Fibroblast of skin of right quadriceps (primary cell): ENCODE measurements at places on chromosomes 5 and 9.

GRCh38 chr5:142780871-142781270 is 10.7 kb downstream of the ARHGAP26 start:
- DNase-seq, result no peak

- DNase-seq, result no peak
Measured at GRCh38 chr9:109247228-109247627, 73.6 kb downstream of the EPB41L4B start.

DNA sequence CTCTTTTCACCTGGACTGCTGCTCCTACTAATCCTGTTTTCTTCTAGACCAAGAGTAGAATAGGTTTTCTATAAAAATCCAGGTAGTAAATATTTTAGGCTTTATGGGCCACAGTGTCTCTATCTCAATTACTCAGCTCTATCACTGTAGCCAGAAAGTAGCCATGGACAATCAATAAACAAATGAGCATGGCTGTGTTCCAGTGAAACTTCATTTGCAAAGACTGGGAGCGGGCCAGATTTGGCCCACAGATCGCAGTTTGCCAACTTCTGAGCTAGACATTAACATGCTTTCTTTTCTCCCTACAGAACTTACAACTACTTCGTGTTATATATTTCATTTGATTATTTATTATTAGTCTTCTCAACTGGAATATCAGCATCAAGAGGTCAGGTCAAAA is 30.2 kb downstream of the BRINP1 start:
- no peak for DNase-seq

- no peak for DNase-seq
Measured at GRCh38 chr5:598564-598890, 13.6 kb upstream of the CEP72 start.

DNA sequence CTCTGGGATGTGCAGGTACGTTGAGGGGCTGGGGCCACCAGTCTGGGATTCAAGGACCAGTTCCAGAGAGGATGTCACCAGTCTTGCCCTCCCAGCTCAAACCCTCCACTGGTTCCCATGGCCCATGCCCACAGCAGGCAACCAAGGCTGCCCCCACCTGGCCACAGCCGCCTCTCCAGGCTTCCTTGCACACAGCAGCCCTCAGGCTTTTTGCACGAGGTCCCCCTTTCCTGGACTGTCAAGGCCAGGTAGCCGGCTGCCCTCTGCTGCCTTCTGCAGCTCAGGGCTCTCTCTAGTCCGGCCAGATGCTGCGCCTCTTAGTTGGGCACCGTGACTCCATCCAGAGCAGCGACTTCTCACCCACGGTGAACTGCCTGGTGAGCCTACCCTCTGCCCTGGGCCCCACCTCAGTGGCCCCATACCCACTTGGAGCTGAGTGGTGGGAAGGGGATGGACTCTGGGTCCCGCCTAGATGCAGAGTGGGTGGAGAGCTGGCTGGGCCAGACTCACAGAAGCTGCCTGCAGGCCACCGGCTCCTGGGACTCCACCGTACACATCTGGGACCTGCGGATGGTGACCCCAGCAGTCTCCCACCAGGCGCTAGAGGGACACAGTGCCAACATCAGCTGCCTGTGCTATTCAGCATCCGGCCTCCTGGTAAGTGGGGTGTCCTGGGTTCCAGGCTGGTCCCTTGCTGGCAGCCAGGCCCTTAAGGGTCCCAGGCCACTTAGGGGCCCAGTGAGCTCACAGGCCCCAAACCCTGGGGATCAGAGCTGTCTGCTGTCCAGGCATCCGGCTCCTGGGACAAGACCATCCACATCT is 2.9 kb downstream of the WDR38 start:
- DNase-seq, result no peak

DNA sequence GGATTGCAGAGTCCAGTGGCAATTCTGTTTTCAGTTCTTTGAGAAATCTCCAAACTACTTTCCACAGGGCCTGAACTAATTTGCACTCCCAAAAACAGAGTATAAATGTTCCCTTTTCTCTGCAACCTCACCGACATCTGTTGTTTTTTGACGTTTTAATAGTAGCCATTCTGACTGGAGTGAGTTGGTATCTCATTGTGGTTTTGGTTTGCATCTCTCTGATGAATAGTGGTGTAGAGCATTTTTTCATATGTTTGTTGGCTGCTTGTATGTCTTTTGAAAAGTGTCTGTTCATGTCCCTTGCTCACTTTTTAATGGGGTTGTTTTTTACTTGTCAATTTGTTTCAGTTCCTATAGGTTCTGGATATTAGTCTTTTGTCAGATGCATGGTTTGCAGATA is 72.6 kb downstream of the PALM2AKAP2 start:
- peak; percentile 41 for DNase-seq

- peak; percentile 73 for DNase-seq
Measured at GRCh38 chr5:159915904-159916840, at the start of gene ADRA1B. ADRA1B (plus strand) TSS chr5:159916482; CDS start chr5:159916906, 424 bp downstream.

- DNase-seq, result peak; percentile 75
Measured at GRCh38 chr5:31366941-31367340, 165.0 kb downstream of the DROSHA start.

DNA sequence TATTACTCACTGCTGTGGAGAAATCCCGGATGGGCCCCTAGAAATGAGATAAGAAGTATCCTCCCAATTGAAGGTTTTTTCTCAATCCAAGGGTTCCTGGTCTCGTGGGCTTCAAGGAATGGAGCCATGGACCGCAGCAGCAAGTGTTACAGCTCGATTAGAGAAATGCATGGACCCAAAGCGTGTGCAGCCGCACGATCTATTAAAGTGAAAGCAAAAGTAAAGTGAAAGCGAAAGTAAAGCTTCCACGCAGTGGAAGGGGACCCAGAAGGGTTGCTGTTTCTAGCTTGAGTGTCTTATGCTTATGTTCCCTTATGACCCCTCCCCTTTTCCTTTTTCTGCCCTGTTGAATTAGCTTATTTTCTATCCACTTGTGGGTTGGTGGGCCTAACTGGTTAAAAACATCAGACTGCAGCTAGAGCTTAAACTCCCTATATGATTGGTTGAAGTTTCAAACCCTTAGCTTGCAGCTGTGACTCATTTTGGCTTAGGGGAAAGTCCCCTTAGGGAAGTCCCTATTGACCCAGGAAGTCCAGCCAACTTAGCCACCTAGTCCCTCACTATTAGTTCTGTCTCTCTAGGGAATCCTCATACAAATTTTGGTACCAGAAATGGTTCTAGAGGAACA is 1111.8 kb downstream of the TAF11L14 start:
- peak; percentile 0 for DNase-seq

- peak; percentile 47 for DNase-seq
Measured at GRCh38 chr5:42268630-42269029, 154.6 kb upstream of the GHR start.

DNA sequence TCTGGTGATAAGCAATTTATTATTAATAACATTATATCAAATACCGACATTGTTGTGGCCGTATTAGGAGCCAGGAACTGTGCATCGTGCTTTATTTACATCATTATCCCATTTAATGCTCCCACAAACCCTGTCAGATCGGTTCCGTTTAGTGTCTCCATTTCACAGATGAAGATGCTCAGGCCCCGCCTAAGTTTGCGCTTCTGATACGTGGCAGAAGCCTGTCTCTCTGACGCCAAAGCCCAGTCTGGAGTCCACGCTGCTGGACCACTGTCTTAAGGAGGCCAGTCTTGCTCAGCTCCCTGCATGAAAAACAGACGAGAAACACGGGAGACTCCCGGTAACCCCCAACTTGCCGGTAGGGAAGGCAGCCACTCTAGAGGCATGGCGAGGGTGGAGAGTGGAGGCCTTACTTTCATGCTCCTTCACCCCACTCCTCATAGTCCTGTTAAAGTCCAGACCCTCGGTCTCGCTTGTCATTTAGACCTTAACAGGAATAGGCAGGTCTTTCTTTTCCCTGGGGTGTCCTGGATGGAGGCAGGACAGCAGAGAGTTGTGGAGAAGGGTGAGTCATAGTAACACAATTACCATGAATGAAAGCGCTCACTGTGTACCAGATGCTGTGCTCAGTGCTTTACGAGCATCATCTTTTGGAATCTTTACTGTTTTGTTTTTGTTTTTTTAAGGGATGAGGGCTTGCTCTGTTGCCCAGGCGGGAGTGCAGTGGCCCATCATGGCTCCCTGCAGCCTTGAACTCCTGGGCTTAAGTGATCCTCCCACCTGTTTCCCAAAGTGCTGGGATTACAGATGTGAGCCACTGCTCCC is 872 bp downstream of the TXNDC15 start:
- DNase-seq, result peak; percentile 85

GRCh38 chr5:163248333-163248732 is 189.1 kb upstream of the CCNG1 start:
- DNase-seq, result no peak

DNA sequence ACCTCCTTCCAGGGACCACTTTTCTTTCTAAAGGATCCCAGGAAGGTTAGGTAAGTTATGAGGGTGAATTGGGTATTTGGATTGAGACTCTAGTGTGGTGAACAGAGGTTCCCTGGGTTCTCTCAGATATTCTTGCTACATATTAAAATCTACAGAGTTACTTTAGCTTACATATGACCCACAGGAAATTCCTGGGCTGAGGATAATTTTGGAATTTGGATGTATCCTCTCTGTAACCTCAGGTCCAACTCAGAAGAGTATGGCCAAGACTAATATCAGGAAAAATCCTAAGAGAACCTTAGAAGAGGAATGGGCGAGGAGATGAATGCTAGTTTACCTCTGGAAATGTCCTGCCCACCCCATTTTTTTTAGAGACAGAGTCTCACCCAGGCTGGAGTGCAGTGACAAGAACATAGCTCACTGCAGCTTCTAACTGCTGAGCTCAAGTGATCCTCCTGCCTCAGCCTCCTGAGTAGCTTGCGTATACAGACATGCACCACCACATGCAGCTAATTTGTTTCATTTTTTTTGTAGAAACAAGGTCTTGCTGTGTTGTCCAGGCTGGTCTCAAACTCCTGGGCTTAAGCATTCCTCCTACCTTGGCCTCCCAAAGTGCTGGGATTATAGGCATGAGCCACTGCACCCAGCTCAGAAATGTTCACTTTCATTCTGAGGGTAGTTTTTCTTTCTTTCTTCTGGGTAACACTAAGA is 196.4 kb downstream of the ARHGEF28 start:
- DNase-seq, result peak; percentile 30

DNA sequence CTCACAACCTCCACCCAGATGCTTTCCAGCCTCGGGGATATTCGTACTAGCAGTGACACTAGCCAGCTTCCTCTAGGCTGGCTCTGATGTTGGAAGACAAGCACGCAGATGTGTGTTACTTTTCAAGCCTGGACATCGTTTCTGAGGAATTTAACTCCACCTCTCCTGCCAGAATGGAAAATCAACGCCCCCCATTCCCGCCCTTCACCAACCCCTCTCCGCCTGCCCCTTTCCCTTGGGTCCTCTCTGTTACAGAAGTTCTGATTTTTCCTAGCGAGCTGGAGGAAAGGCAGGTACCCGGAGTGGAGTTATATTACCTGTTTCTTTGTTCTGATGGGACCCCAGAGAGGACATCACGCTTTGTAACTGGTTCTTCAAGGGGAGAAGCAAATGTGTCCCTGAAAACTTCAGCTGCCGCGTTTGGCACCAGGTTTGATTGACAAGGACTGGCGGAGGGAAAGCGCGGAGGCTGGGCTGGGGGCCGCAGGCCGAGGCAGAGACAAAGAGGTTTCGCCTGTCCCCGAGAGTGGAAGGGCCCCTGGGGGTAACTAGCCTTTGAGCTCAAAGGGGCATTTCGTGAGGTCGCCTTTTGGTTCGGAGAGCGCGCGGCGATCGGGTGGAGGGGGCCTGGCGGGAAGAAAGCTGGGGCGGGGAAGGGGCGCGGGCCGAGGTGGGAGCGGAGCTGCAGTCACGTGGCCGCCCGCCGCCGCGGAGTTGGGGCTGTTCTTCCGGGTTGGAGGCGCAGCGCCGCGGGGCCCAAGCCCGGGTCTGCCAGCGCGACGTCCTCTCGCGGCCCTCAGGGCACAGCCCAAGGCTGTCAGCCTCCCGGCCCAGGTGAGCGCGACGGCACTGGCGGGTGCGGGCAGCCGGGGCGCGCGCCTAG is at the start of gene NNT:
NNT (plus strand) TSS at position 720 of the 883 bp plus-strand sequence. CDS start 6,016 bp downstream, outside the sequence.
- DNase-seq, result peak; percentile 48

GRCh38 chr5:108238936-108239887 is 142.7 kb downstream of the FBXL17 start:
- DNase-seq, result peak; percentile 3

- DNase-seq, result no peak
Measured at GRCh38 chr5:95018946-95019345, 265.9 kb downstream of the MCTP1 start.

DNA sequence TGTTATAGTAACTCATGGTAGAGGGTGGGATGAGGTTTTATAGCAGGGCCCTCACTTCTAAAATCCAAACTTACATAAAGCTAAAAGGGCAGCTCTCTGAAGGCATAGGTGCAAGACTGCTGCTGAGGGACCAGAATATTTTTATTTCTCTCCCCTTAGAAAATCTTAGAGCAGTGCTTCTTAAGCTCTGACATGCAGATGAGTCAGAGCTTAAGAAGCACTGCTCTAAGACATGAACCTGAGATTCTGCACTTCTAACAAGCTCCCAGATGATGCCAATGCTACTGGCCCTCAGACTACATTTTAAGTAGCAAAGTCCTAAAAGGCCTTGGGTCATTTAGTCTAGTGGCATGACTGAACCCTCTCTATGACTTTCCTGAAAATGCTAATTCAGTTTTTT is 97.6 kb upstream of the SPRY4 start:
- peak; percentile 60 for DNase-seq

DNA sequence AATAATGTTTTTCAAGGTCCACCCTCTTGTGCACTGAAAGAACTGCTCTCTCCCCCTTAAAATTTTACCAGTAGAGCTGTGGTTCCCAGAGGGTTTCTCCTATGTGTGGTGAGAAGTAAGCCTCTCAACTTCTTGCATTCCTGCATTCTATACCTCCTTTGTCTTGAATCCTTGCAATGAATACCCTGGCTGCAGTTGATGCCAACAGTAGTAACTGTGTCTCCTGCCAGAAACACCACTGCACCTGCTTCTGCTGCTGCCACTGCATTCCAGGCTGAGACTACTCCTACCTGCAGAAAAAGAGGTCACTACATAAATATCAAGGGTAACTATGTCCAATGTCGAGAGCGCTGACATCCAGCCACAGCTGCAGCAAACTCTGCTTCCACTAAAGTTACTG is 203.7 kb downstream of the TMEM167A start:
- DNase-seq, result no peak

GRCh38 chr9:36855448-36856315 is 178.4 kb downstream of the PAX5 start:
- no peak for DNase-seq

GRCh38 chr5:34817558-34818351 is 21.2 kb upstream of the TTC23L start:
- peak; percentile 51 for DNase-seq

DNA sequence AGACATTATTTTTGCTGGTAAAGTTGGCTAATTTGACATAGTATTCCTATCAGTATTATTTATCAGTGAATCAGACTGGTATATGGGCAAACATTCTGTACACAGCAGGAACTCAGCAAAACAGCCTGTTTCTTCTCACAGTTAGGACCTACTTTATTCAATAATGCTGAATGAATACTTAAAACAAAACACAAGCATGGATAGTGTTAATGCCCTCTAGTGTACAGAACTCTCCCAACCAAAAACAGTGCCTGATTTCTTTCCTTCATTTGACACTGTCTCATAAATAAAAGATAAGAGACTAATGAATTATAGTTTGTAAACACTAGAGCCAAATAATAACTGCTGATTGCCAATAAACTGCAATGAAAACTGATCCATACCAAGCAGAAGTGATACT is 1113.3 kb downstream of the PTPRD start:
- no peak for DNase-seq

GRCh38 chr5:43301653-43302091 is 11.5 kb downstream of the HMGCS1 start:
- no peak for DNase-seq

- peak; percentile 80 for DNase-seq
Measured at GRCh38 chr5:31362529-31362900, 169.0 kb downstream of the CDH6 start.
